Calu3 (cell line): ENCODE measurements at places on chromosomes 5 and 9. TPM values are rescaled to one million over a fixed set of nuclear protein-coding genes. Genes with fewer than 3 reads are reported as not detected.

- no peak overlapping the region for H3K27ac ChIP-seq
- H3K4me3 ChIP-seq: no peak overlapping the region
- no peaks in the 10 kb centered on the region for H3K4me1 ChIP-seq
These were observed 445.5 kb downstream of the MED10 start for GRCh38 chr5:5932824-5933223.

GRCh38 chr9:123642291-123643278, 286.6 kb downstream of the CRB2 start:
- no peak overlapping the region for H3K4me3 ChIP-seq
- no peaks in the 10 kb centered on the region for H3K27me3 ChIP-seq
- H3K27ac ChIP-seq: no peak overlapping the region
- no peaks in the 10 kb centered on the region for H3K36me3 ChIP-seq
- no peak for DNase-seq

- no peaks in the 10 kb centered on the region for H3K27me3 ChIP-seq
- peak; percentile 1 for DNase-seq
- no peaks in the 10 kb centered on the region for H3K4me1 ChIP-seq
- peak overlapping the region; percentile 74 for H3K4me3 ChIP-seq
These were observed 157.5 kb upstream of the SHB start for GRCh38 chr9:38226491-38226951.

- peaks cover 8% of the 10 kb centered on the region for H3K36me3 ChIP-seq
- no peaks in the 10 kb centered on the region for H3K27me3 ChIP-seq
- H3K27ac ChIP-seq: peak overlapping the region; percentile 18
- peaks cover 56% of the 10 kb centered on the region for H3K4me1 ChIP-seq
- H3K4me3 ChIP-seq: no peak overlapping the region
These were observed 297.0 kb upstream of the TAS2R1 start for GRCh38 chr5:9927106-9927505.

GRCh38 chr9:36023260-36024048, 13.3 kb upstream of the RECK start:
- H3K27me3 ChIP-seq: no peaks in the 10 kb centered on the region
- no peak overlapping the region for H3K27ac ChIP-seq
- DNase-seq: peak; percentile 38

DNA sequence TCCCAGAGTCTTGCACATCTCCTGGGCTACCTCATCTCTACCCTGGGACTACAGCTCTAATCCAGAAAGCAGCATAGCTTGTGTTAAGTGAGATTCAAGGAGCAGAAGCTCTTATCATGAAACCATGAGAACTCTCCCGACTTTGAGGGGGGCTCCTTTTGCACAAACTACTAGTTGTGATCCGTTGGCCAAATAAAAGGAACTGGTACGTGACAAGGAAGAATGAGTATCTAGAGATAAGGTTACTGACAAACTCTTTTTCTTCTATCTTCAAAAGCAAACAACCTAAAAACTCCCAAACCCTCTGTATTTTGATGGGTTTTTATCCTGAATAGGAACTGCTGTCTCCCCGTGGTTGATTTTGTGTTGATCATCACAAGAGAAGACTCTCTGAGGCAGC, 168.5 kb downstream of the SLC24A2 start:
- no peak overlapping the region for H3K27ac ChIP-seq
- H3K36me3 ChIP-seq: no peaks in the 10 kb centered on the region
- DNase-seq: no peak

DAPK1 gene
- total RNA-seq: 133 and 166 TPM in 2 replicates
